ENCODE measurements at places on chromosomes 7 and 10.

GRCh38 chr10:91017198-91017597 is 96.3 kb upstream of the ANKRD1 start:
- DNase-seq, result no peak

DNA sequence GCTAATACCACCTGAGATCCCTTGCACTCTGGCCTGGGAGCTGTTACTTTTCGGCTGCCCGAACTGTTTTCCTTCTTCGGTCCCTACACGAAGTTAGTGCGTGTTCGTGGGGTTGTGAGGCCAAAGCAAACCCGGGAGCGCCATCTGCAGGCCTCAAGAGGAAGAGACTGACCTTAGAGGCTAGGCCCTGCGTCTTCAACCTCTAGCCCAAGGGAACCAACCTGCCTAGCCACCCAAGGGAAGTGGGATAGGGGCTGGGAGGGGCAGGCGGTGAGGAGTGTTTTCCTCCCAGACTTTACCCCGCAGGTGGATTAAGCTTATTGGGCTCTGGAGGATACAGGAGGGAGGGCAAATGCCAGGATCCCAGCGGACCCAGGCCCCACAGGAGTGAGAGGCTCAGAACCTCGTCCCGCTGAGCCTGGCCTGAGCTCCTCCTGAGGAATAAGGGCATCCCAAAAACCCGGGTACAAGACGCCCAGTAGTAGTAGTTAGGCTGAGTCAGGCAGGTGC is 1.7 kb upstream of the PAX2 start:
- peak; percentile 18 for DNase-seq

- no peak for DNase-seq
Measured at GRCh38 chr7:77157446-77157845, 35.0 kb downstream of the CCDC146 start.

DNA sequence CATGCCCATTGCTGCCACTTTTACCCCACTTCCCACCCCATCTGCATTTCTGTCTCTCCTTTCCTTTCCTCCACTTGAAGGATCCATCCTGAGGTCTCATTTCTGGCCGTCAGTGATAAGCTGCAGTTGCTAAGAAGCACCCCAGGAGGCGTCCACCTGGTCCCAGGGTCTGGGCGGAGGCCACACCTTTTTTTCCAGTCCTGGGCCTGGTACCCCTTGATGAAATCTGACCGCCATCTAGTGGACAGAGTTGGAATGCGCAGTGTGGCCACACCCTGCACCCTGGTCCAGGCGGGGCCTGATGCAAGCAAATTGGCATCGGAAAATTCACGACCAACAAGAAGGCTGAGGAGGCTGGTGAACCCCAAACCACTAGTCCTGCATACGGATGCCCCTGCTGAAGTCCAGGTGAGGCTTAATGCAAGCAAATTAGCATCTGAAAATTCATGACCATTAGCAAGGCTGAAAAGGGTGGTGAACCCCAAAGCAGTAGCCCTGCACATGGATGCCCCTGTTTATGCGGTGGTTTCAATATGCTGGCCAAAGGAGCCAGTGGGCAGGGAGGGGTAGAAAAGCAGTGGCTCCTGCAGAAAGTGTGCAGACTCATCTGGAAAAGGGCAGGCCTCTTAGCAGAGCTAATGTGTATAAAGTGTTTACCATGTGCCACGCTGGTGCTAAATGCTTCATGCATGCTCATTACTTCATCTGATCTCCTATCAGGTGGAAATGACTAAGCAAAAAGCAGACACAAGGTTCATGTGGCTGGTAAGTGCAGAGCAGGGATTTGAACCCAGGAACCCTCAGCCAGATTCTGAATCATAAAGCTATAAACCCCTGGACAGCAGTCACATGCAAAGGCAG is 43.2 kb downstream of the GPAM start:
- peak; percentile 33 for DNase-seq

DNA sequence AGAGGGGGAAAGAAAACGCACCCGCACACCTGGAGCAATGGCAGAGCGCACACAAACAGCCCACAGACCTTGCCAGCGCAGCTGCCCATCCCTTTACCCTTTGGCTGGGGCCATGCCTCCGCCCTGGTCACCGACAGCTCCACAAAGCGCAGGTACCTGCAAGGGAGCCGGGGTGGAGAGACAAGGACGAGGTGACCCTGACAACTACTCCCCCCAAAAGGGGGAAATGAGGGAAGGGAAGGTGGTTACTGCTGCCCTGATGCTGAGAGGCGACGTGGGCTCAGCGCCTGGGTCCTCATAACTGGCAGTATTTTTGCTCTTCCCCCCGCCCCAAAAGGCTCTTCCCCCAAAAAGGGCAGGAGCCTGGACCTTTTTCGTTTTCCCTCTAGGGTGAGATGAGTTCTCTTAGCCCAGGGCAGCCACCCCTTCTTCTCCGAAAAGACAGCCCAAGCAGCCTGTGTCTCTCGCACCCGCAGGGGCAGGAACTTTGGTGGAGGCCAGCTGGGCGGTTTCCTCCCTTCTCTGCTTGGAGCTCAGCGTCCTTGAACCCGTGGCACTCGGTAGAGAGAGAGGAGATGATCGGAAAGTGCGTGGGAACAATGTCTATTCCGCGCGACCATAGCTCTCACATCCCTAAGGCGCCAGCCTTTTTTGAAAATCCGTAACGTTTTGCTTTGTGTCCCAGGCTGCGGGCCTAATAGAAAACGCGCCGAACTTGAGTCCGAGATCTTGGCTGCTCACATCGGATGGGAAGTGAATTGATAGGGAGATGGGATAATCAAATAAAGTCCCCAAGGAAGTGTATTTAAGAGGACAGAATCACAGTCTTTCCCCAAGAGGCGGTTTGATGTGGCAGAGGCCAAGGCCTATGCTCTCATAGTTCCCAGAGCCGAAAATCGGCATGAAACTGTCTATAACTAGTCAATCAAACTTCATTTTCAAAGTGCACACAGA is 1.0 kb downstream of the NKX2-3 start:
- DNase-seq, result no peak

GRCh38 chr10:47332371-47332770 is 10.1 kb downstream of the GDF2 start:
- DNase-seq, result no peak

DNA sequence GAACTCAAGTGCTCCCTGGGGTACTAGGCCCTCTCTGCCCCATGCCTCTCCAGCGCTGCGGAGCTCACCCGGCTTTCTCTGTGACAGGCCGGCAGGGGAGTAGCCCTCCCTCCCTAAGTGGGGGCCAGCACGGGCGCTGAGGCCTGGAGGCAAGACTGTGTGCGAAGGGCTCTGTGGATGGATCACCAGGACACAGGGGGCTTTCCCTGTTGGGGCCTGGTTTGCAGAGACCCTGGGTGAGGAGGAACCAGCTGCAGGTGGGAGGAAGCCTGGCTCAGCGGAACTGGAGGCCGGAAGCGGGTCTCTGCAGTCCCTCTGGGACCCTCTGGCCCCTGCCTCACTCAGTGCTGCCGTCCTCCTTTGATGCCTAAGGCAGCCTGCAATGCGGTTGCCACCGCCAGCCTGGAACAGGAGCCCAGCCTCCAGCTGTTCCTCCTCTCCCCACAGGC is 106.0 kb downstream of the CYTH3 start:
- no peak for DNase-seq

DNA sequence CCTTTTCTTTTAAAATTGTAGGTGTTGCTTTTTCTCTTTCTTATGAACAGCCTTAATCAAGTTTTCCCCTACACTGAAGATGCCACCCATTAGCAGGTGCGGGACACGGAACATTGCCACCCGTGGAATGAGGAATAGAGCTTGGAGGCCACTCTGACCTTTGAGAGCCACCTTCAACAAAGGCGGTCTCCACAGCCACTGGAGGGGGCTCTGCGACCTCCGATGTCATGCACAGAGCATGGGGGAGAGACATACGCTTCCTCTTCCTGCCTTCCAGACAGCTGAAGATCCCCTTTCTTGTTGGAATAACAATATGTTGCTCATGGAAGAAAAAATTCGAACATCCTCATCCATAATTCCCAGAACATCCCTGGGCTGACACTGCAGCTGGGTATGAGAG is 39.1 kb downstream of the ADARB2 start:
- no peak for DNase-seq

GRCh38 chr10:132457328-132458070 is 60.5 kb downstream of the PWWP2B start:
- DNase-seq, result no peak

Measured in central memory CD4-positive, alpha-beta T cell (primary cell).